CD4-positive, alpha-beta T cell treated with Interleukin-1 beta for 1 hour (primary cell): ENCODE measurements at places on chromosomes 16 and 17.

DNA sequence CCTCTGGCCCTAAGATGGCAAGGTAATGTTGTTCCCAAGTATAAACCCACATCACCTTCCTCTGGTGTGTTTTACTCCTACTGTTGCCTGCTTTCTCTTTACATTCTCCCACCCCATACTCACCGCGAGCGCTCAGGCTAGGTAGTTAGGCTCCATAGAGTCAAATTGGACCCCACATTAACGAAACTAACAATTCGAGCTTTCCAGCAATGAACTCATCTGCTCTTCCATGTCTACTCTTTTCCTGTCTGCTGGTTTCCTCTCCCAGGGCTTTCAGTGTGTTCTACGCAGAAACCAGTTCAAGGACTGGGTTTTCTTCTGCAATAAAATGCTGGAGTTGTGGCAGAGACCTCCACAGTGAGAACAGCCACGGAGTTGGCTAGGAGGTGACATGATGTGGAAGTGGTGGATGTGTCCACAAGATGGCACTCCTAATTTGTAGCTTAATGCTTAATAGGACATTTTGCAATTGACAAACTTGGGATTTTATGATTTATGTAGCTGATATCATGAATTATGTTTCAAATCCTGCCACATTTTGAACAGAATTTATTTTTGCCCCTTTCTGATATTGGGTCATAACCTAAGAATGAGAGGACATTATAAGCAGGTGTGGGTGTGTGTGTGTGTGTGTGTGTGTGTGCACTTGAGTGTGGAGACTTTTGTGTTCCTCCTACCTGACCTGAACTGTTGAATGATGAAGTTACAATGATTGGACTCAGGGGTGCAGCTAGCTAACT, 2.2 kb upstream of the UQCRC2 start:
- peak; percentile 22 for DNase-seq

- DNase-seq = no peak
Observed at GRCh38 chr16:2835638-2836493, 5.8 kb downstream of the ZG16B start.

DNA sequence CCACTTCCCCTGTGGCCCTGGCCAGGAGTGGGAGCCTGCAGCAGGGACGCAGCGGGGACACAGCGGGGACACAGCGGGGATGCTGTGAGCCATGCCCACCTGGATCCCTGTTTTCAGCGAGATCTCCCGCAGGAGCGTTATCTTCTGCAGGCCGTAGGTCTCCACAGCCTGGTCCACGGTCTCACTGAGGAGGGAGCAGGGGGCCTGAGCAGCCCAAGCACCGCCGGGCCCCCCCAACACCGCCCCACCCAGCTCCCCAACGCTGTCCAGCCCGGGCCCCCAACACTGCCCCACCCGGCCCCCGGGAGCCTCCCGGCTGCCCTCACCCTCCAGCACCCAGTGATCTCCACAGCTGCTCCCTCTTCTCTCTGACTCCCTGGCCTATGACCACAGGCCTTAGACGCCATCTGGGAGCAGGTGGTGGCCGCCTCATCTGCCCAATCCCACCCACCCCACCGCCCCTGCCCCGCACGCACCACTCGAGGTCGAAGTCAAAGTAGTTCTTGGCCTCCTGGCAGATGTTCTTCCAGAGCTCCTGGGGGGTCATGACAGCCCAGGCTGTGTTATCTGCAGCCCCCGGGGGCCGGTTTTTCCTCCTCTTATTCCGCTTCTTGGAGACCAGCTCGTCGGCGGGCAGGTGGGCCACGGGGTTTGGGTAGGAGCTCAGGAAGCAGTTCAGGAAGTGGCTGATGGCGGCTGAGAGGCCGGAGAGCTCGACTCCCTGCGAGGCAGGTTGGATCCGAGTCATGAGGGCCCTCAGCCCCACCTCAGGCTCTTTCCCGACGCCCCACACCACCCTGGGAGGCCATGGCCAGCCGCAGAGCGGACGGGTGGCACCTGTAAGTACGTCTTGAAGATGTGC, 17.0 kb downstream of the CLUH start:
- no peak for DNase-seq

GRCh38 chr17:18117533-18117932, 9.0 kb downstream of the MYO15A start:
- no peak for DNase-seq

DNA sequence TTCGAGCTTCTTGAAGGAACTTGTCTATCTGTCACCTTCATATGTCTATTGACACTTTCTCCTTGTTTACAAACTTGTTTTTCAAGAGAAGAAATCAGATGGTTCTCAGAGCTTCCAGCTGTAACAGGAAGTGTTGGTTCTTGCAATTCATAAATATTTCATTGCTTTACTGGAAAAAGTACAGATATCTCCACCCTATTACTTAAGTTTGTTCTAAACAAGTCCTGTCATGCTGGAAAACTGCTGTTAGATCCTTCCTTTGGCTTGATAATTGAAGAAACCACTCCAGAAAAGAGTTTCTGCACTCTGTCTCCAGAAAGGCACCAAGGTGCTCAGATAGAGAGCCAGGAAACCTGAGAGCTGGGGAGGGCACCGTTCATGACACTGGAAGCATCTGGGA, 181.6 kb downstream of the DNAH9 start:
- no peak for DNase-seq

DNA sequence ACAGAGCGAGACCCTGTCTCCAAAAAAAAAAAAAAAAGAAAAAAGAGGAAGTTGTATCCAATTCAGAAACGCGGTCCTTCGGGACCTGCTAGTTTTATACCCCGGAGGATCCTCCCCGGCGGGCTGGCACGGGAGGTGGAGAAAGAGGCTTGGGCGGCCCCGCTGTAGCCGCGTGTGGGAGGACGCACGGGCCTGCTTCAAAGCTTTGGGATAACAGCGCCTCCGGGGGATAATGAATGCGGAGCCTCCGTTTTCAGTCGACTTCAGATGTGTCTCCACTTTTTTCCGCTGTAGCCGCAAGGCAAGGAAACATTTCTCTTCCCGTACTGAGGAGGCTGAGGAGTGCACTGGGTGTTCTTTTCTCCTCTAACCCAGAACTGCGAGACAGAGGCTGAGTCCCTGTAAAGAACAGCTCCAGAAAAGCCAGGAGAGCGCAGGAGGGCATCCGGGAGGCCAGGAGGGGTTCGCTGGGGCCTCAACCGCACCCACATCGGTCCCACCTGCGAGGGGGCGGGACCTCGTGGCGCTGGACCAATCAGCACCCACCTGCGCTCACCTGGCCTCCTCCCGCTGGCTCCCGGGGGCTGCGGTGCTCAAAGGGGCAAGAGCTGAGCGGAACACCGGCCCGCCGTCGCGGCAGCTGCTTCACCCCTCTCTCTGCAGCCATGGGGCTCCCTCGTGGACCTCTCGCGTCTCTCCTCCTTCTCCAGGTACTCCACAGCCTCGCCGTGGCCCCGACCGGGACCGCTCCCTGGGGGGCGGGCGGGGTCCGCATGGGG, at the start of gene CDH3:
Gene CDH3 (plus strand): TSS at position 596 of the 779 bp plus-strand sequence. CDS start 70 bp downstream, at position 666.
- DNase-seq = peak; percentile 6

DNA sequence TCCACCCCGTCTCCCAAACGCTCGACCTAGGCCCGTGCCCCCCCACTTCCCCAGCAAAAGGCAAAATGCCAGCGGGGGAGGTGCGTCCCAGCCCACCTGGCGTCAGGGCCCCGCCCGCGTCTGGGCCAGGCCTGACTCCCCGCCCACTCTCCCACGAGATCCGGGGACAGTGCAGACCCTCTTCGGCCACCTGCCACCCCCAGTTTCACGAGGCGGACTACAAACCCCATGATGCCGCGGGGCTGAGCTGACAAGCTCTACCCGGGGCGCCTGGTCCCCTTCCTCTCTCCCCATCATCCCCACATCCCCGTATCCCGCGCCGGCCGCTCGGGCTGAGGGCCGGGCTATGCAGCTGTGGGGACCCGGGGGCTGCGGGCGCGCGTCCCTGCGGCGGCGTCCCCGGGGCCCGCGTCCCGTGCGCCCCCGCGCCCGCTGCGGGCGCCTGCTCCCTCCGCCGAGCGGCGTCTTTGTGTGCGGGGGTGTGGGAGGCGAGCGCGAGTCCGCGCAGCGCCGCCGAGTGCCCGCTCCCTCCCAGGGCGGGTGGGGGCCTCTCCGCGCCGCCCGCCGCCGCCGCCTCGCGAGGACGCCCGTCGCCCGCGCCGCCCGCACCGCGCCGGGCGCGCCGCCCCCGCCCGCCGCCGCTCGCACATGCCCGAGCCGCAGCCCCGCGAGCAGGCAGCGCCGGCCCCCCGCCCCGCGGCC, at the start of gene ANKRD13B:
Gene ANKRD13B (plus strand): TSS at position 283 of the 702 bp plus-strand sequence. CDS start 490 bp downstream, outside the sequence.
- DNase-seq = no peak

- no peak for DNase-seq
Observed at GRCh38 chr17:11598274-11599221, at the start of gene DNAH9. TSS of gene DNAH9 (plus strand) at chr17:11598470. CDS start at chr17:11598499, 29 bp downstream.

DNA sequence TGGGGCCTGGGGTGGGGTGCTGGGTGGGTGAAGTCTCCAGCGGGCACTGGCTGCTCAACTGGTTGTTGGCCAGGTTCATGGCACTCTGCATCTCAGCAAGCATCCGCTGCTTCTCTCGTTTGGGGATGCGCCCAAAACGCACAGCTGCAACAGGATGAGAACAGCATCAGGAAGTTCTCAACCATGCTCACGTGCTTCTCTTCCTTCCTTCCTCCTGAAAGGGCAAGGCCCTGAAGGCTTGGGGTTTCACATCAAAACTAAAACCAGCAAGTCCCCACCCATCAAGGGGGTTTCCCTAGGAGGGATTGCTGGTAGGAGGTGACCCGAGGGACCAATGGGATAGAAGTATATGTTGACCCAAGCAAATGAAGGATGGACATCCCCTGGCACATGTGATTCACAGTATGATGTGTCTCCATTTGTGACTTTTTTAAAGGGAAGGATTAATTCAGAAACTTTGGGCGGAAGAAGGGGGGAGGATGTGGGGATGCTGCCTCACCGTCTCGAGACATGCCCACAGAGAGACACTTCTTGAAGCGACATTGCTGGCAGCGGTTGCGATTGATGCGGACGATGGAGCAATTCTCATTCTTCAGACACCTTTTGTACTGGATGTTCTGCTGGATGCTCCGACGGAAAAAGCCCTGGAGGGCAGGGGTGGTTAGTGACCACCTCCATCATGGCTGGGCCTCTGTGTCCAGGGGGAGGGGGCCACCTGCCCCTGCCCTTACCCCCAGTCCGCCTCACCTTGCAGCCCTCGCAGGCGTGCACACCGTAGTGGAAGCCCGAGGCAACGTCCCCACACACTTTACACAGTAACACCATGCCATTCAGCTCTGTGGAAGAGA, 4.2 kb downstream of the NR1D1 start:
- peak; percentile 95 for DNase-seq

- DNase-seq = no peak
Observed at GRCh38 chr17:5705876-5706576, 121.7 kb upstream of the NLRP1 start.

DNA sequence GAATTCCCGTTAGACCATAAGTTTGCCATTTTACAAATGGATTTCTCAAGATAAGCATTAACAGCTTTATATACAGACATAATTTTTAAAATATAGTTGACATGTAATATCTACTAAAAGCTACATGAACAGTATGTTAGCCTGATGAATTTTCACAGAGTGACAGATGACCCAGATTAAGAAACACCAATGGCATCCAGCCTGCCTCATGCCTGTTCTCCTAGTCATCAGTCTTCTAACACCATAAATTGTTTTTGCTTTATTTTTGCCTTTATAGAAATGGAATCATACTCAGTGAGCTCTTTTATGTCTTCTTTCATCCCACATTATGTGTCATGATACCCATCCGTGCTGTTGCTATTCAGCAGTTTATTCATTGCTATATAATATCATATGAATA, 80.0 kb downstream of the ATF7IP2 start:
- no peak for DNase-seq

- no peak for DNase-seq
Observed at GRCh38 chr17:36727577-36727976, 126.2 kb downstream of the MRM1 start.

DNA sequence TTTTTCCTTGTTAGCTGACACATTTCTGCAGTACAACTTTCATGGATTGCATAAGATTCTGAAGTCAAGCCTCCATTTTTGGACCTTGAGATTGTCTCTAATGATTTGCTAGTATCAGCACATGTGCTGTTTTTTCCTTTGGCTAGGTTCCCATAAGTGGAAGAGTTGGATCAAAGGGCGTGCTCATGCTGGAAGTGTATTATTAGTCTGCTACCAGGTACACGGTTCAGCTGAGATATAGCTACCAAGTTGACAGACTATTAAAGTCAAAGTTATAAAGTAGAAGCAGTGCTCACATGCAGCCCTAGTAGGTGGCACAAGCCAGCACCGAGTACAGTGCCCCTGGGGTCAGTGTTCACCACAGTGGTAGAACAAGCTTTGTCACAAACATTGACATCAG, 3.2 kb downstream of the FAHD1 start:
- DNase-seq = no peak

DNA sequence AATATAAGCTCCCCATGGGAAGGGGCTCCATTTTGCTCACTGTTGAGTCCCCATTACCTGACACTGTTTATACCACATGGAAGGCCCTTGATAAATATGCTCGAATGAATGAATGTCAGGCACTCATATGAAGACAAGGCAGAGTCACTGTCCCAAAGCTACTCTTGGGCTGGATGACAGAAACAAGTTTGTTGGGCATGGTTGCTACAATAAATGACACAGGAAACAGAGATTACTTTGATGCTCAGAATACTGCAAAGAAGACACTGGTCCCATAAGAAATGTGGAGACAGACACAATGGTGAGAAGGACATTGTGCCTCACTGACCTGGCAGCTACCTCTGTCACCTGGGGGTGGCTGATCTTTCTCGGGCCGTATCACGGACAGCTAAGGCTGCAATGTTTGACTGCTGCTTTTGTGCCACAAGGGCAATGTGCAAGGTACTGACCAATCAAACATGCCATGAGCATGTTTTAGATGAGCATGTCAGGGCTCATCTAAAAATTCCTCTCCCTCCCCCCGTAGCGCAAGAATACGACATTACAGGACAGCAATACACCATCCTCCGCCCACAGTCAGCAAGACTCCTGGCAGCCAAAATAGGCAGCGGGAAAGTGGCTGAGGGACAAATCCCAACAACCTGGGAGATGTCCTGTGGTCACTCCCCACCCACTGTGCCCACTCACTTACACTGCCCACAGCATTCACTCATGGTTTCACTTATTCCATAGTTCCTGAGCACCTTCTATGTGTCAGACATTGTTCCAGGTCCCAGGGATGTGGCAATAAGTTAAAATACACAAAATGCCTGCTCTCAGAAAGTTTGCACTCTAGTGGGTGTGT, 5.0 kb downstream of the PIK3R6 start:
- DNase-seq = no peak

DNA sequence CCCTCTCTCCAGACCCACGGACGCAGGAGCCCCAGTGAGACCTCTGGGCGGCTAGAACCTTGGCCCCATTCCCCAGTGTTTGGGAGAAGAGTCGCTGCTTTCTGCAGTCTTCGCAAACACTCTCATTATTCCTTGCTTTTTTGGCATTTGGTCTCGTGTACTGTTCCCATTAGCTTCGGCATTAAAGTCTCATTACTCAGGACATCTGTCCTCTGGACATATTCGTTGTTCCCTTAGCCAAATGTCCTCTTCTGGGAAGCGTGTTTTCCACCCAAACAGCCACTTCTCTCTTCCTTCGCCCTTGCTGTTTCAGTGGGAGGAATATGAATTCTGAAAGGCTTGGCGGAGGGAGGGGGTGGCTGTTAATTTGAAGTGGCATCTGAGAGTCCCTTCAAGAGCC, 11.1 kb downstream of the SHISA6 start:
- DNase-seq = no peak
